ENCODE measurements at places on chromosomes 3 and 15. TPM values are rescaled to one million over a fixed set of nuclear protein-coding genes. Genes with fewer than 3 reads are reported as not detected.

Gene MEX3B
- 5.8 TPM for total RNA-seq

Gene AADACL2
- not detected for total RNA-seq

Gene CRABP1
- 8.2 TPM for total RNA-seq

Gene CHRNB4
- 2.5 TPM for total RNA-seq

Gene TMEM42
- 25.7 TPM for total RNA-seq

Gene TIMP4
- 10.2 TPM for total RNA-seq

Gene SPATA12
- not detected for total RNA-seq

Gene OR5K2
- not detected for total RNA-seq

Gene MYD88
- total RNA-seq = 39.7 TPM

Gene GOLGA6D
- not detected for total RNA-seq

DNA sequence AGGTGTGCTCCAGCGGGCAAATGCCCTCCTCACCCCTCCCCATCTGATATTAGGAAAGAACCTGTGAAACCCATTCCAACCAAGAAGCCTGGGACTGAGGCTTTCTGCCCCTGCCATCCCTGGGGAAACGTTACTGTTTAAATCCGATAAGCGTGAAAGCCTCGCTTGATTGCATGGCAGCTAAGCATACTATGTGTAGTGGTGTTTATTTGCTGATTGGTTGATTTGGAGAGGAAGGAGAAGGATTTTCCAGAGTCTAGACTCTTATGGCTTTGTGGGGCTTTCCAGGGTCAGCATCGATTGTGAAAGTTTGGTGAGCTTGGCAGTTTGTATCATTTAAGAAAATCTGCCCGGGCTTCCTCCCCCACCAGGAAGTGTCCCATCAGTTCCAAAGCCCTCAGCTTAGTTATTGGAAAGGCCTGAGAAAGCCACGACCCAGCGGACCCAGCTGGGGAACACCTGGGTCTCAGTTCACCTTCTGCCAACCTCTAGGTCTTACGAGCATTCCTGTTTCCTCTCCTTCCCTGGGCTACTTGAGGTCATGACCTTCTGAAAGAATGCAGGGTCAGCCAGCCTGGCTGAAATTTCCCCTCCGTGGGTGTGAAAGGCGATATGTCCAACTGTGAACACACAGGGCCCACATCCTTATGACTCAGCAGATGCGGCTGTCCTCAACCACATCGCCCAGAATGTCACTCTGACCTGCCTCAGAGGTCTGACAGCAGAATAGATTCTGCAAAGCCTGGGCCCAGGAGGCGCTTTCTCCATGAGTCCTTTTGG, 62.8 kb upstream of the HERC1 start:
- DNase-seq = no peak
- no peaks in the 10 kb centered on the region for H3K27me3 ChIP-seq
- no peak overlapping the region for H3K27ac ChIP-seq
- H3K4me1 ChIP-seq = no peaks in the 10 kb centered on the region
- no peaks in the 10 kb centered on the region for H3K36me3 ChIP-seq

- H3K4me3 ChIP-seq = no peak overlapping the region
- no peaks in the 10 kb centered on the region for H3K4me1 ChIP-seq
- no peaks in the 10 kb centered on the region for H3K36me3 ChIP-seq
- no peaks in the 10 kb centered on the region for H3K27me3 ChIP-seq
- DNase-seq = no peak
- peak overlapping the region; percentile 67 for H3K27ac ChIP-seq
Observed at GRCh38 chr15:90367576-90367975, 15.5 kb downstream of the ZNF774 start.

DNA sequence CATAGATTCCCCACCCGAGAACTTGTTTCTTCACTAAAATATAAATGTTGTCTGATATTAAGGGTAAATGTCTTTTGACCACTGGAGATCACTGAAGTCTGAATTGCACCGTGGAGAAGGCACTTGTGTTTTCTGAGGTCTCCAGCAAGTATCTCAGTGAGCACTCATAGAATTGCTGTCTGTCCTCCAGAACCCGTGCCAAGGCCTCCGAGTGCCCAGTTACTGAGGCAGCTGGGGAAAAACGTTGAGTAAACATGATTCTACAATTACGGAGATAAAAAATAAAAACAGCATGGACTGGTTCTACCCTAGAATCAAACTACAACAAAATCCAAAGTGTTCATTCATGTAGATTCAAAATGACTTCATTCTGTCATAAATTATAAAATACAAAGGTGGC, 60.0 kb downstream of the MLH1 start:
- H3K27me3 ChIP-seq = no peaks in the 10 kb centered on the region
- H3K4me3 ChIP-seq = no peak overlapping the region
- H3K36me3 ChIP-seq = peaks cover 21% of the 10 kb centered on the region
- peak overlapping the region; percentile 69 for H3K27ac ChIP-seq

DNA sequence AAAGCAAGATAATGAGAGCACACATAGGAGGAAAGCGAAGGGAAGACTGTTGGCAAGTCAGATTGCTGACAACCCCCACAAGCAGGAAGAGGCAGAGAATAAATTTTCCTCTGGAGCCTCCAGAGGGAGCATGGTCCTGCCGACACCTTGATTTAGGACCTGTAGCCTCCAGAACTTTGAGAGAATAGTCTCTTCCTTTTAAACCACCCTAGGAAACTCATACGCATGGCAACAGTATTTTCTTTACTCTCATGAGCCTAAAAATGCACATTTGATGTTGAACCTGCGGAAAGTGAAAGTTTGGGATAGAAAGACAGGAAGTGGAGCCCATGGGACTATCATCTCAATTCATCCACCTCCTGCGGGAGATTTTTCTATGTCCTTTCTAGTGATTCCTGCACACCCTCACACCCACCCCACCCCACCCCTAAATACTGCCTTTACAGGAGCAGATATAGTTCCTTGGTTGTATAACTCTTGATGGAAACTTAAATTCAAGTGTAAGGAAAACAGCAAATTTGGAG, 116.7 kb upstream of the LPP start:
- peak overlapping the region; percentile 23 for H3K27ac ChIP-seq
- no peak overlapping the region for H3K4me3 ChIP-seq

- no peaks in the 10 kb centered on the region for H3K4me1 ChIP-seq
- H3K27me3 ChIP-seq = no peaks in the 10 kb centered on the region
- no peak overlapping the region for H3K27ac ChIP-seq
- DNase-seq = no peak
- H3K36me3 ChIP-seq = no peaks in the 10 kb centered on the region
- no peak overlapping the region for H3K4me3 ChIP-seq
Observed at GRCh38 chr3:85785766-85786165, 827.0 kb downstream of the CADM2 start.

- no peak for DNase-seq
- no peaks in the 10 kb centered on the region for H3K27me3 ChIP-seq
- H3K27ac ChIP-seq = no peak overlapping the region
Observed at GRCh38 chr3:174431717-174432116, 427.4 kb upstream of the NAALADL2 start.

DNA sequence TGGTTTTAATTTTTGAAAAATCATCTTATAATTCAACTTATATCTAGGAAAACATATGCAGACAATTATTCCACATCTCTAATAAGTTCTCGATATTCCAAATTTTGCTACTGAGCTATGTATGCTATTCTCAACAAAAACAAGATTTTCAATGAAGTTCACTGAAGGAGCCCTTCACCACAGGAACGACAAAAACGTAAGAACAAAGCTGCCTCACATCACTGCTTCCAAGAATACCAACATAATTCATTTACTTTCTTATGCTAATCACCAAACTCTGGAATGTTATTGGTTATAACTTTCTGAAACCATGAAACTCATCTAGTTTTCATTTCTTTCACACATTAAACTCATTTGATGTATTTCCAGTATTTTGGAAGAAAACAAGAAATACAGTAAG, 49.7 kb downstream of the GNB4 start:
- H3K27me3 ChIP-seq = no peaks in the 10 kb centered on the region
- DNase-seq = no peak
- no peaks in the 10 kb centered on the region for H3K4me1 ChIP-seq
- no peak overlapping the region for H3K27ac ChIP-seq

DNA sequence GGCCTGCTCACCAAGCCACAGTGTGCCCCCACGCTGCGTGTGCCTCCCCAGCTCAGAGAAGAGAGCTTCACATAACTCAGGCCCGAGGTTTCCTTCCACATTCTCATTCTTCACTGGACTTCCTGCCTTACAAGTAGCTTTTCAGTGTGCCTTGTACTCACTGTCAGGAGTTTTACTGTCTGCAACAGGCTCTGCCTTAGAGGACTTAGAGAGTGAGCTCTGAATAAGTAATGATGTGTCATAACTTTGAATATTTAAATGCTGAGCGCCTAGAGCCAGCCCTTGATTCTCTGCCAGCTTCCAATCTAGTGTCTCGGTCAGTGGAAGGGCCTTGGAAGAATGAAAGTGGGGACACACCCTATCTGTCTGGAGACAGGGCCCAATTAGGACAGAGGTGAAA, 41.8 kb downstream of the ITGB5 start:
- no peaks in the 10 kb centered on the region for H3K27me3 ChIP-seq
- H3K27ac ChIP-seq = peak overlapping the region; percentile 86
- DNase-seq = peak; percentile 86

GRCh38 chr3:120092474-120092873, 1.8 kb downstream of the GSK3B start:
- H3K4me3 ChIP-seq = peak overlapping the region; percentile 80
- H3K27ac ChIP-seq = no peak overlapping the region
- H3K36me3 ChIP-seq = no peaks in the 10 kb centered on the region
- peaks cover 59% of the 10 kb centered on the region for H3K4me1 ChIP-seq
- no peak for DNase-seq
- H3K27me3 ChIP-seq = no peaks in the 10 kb centered on the region

GRCh38 chr3:26574766-26575165, 47.8 kb upstream of the LRRC3B start:
- H3K4me1 ChIP-seq = no peaks in the 10 kb centered on the region
- H3K4me3 ChIP-seq = no peak overlapping the region
- H3K36me3 ChIP-seq = no peaks in the 10 kb centered on the region
- DNase-seq = no peak

GRCh38 chr3:12468276-12468675, 16.0 kb upstream of the TSEN2 start:
- H3K4me3 ChIP-seq = no peak overlapping the region
- DNase-seq = peak; percentile 48
- no peaks in the 10 kb centered on the region for H3K36me3 ChIP-seq
- H3K27ac ChIP-seq = no peak overlapping the region

GRCh38 chr3:177594096-177594495, 396.8 kb upstream of the TBL1XR1 start:
- no peaks in the 10 kb centered on the region for H3K27me3 ChIP-seq
- H3K4me1 ChIP-seq = peaks cover 63% of the 10 kb centered on the region
- no peaks in the 10 kb centered on the region for H3K36me3 ChIP-seq

DNA sequence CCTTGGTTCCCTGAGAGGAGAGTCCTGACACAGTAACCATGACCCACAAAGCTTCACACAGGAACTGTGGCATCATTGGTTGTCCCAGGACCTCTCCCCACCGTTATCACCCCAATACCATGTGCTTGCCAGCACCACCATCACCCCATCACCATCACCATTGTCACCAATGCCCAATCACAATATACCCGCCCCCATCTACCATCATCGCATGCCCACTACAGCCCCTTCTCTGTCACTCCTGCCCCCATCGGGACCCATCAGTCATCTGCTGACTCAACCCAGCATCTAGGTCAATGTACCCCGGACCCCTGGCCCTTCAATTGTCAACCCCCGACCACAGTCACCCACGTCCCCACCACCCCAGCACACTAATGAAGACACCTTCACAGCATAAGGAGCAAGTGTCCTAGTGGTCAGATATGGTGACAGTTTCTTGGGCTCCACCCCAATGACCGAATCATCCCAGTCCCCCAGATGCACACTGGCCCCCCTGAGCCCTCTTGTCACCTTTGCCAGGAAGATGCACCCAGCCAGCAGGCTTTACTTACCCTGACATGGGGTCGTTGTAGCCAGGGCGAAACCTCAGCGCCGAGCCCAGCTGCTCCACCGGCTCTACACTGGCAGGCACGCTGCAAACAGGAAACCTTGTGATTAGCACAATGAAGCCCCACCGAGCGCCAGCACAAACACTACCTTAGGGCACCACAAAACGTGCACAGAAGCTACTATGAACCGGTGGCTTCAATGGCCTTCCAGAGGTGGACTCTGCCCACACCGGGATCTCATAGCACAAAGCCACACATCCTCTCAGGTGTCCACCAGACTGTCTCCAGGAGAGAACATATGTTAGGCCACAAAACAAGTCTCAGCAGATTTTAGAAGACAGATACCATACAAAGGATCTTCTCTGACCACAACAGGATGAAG, 25.1 kb downstream of the SHISA5 start:
- no peaks in the 10 kb centered on the region for H3K4me1 ChIP-seq
- H3K27ac ChIP-seq = no peak overlapping the region
- H3K27me3 ChIP-seq = no peaks in the 10 kb centered on the region
- peaks cover 7% of the 10 kb centered on the region for H3K36me3 ChIP-seq

DNA sequence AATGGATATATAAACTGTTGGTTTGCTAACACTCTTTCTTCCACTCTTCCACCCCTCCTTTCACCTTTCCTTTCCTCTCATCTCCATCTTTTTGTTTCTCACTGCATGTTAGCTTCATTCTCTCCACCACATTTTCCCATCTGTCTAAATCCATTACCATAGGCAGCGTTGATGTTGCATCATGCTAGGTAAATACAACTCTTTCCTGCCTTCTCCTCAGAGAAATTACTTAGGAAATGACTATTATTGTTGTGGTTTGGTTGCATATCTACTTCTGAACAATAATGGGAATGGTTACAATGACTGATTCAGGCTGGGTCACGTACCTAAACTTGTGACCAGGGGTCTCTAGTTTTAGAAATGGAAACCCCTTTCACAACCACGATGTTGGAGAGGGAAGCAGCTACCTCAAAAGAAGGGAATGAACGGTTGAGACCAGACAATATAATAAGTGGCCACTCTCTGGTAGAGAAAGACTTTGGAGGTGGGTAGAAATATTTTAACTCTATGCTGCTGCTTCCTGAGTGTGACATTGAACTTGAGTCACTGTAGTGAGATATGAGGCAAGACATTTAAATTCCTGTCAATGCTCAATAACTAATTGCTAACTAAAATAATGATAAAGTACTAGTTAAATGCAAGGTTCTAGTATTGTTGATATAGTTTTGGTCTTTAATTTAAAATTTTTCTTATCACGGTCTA, 314.1 kb upstream of the TGFBR2 start:
- no peak for DNase-seq
- H3K4me1 ChIP-seq = no peaks in the 10 kb centered on the region
- H3K27ac ChIP-seq = no peak overlapping the region
- no peaks in the 10 kb centered on the region for H3K27me3 ChIP-seq

DNA sequence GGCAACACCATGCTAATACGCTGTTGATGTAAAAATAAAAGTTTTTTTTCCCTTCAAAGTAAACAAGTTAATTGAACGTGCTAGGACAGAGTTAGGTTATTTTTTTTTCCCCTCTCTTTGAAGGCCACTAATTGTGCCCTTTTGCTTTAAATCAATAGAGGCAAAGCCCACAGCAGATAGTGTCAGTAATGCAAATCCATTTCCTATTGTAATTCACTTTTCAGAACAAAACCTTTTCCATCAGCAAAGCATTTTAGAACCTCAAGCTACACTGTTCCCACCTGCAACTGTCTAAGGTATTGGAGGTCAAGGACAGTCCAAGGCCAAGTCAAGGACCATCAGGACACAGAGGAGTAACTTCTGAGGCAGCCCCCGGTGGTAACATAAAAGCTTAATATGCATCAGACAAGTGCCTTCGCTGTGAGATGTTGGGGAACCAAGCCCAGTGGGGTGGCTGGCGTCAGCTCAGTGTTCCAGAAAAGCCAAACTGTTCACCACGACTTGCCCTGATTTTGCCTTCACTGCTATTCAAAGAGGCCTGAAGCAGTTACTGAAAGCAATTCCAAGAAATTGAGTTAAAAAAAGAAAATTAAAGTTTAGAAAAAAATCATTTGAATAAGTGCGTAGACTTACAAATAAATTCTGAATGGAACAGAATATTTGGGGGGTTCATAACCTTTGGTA, 65.8 kb upstream of the ICE2 start:
- H3K4me3 ChIP-seq = no peak overlapping the region
- H3K36me3 ChIP-seq = no peaks in the 10 kb centered on the region
- no peak for DNase-seq
- no peak overlapping the region for H3K27ac ChIP-seq
- peaks cover 4% of the 10 kb centered on the region for H3K4me1 ChIP-seq
- no peaks in the 10 kb centered on the region for H3K27me3 ChIP-seq
